Renal pelvis (tissue), 12 donors: ENCODE measurements at places on chromosomes 1 and 21.

DNA sequence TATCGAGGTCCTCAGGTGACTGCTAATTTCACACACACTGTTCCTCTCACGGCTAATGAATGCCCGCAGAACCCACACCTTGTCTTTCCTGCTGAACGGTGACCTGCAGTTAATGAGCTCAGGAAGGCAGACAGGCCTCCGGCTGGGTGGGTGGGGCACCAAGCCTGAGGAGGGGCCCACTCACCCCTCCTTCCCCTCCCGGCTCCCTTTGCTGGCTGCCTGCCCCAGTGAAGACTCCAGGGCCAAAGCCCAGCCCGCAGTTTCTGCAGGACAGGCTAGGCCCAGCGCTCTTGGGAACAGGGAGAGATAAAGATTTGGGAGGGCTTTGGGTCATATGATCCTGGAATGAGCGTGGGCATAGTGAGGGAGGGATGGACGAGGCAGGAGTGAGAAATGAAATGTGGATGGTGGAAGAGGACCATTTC is 26.4 kb downstream of the FOXO6 start:
- peak; percentile 91 for DNase-seq

DNA sequence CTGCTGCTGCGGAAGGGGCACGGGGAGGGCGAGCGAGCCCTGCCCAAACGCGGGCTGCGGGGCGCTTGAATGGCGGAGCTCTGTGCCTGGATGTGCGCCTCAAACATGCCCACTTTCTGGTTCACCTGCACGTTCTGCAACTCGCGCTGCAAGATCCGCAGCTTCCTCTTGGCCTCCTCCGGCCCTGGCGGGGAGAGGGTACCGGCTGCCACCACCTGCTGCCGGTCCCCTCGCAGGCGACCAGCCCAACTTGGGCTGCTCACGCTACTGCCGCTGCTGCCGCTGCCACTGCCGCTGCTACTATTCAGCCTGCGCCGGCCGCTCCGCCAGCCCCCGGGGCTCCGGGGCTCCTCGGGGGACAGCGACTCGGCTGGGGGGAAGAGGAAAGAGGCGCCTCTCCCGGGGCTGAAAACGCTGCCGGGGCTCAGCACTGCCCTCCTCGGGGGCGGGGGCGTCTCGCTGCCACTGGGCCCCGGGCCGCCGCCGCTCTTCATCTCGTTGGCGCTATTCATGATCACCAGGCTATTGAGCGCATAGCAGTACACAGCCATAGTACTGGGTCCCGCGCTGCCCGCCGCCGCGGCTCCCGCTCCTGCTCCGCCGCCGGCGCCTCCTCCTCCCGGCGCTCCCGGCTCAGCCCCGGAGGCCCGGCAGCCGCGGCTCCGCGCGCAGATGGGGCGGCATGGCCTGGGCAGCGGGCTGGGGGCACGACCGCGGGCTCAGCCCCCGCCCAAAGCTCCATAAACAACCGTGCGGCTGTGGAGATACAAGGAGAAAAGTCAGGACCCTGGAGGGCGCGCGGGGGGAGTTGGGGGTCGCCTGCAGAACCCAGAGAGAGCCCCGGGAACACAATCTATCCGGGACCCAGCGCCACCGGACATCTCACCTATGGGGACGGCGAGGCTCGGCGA is 1.9 kb downstream of the ITPKB start:
- DNase-seq: no peak

DNA sequence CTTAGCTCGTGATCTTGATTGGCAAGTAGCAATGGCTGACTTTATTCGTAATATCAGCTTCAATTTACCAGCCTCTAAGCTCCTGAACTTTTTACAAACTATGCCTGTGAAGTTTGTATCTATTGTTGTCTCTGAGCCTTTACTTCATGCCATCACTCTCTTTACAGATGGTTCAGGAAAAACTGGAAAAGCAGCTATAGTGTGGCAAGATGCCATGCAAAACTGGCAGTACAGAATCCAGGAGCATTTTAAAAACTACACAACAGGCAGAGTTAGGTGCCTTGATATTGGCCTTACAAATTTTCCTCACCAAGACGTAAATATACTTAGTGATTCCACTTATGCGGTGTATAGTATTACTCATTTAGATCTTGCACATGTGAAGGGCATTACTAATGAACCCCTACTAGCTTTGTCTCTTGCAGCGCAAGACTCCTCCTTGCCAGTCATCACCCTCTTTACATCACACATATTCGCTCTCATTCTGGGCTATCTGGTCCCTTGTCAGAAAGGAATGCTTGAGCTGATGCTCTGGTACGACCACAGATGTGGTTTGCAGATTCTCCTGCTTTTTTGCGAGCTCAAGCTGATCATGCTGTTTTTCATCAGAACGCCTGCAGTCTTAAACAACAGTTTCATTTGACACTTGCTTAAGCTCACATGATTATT is 36.3 kb downstream of the CLCA1 start:
- DNase-seq: no peak

DNA sequence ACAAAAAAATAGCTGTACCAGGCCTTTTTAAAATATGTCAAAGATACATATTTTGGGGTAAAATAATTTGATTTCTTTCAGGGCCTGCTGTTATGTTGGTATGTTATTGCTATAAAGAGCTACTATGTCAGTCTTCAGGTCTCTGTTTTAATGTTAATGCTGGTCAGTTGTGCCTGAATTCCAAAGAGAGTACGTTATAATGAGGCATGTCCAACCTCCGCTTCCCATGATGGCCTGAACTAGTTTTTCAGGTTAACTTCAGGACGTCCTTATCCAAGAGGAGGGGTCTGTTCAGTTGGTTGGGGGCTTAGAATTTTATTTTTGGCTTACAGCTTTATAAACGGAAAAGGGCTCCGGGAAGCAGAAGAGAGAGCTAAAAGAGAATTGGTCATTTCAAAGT is 34.9 kb upstream of the LYPD8 start:
- no peak for DNase-seq

DNA sequence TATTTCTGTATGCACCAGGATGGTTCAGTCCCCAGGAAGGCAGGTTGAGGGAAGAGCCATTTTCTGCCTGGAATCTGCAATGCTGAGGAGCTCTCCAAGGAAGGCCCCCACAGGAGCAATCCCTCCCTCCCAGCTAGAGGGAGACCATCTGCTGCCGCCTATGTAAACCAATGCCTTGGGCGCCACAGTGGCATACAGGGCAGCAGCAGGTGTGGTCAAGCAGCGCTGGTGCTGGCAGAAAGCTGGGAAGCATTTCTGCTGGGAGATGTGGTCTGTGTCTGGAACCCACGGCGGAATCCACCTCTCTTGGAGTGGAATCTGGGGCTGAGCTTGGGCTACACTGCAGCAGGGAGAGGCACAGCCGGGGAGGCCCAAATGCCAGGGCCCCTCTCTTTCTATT is 283.3 kb downstream of the RRAGC start:
- DNase-seq: no peak

GRCh38 chr1:209045331-209046057 is 538.0 kb upstream of the CAMK1G start:
- no peak for DNase-seq

GRCh38 chr1:10519016-10519417 is 44.3 kb downstream of the PEX14 start:
- no peak for DNase-seq

- DNase-seq: peak; percentile 21
Measured at GRCh38 chr1:169146576-169147214, 40.2 kb downstream of the ATP1B1 start.

GRCh38 chr21:38178653-38179470 is 77.9 kb upstream of the KCNJ15 start:
- no peak for DNase-seq

DNA sequence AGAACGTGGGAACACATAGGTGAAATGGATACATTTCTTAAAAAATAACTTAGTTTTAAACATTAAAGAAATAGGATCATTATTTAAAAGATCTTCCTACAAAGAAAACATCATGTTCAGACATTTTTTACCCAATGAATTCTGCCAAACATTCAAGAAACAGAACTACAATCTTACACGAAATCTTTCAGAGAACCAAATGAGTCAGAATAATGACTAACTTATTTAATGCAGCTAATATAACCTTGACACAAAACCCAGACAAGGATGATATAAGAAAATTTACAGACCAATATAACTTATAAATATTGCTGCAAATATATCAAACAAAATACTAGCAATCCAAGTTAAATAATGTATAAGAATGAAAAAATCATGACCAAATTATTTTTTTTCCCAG is 220.1 kb upstream of the KCNK2 start:
- no peak for DNase-seq

DNA sequence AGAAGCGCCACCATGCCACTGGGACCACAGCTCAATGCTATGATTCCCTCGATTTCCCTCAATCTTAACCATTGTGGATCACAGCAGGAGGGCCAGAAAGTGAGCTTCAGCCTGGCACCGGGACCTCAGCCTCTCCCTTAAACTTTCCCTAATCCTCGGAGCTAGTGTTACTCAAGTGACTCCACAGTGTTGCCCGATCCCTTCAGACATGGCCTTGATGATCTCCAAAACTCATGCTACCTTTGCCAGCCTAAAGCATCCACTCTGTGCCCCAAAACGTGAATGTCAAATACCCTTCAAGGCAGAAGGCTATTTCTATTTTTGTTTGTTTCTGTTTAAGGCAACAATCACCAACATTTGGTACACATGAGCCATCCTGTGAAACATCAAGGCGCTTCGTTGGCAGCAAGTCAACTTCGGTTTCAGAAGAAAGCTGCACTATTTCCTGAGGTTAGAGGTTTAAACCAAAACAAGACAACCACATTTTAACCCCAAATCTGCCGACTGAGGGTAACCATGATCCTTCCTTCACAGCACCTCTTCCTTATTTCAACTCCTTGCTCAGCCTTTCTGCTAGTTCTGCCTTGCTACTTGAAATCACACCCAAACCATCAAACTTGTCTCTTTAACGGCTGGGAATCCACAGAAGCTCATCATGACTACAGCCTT is 94.4 kb upstream of the KRTAP19-8 start:
- DNase-seq: no peak

DNA sequence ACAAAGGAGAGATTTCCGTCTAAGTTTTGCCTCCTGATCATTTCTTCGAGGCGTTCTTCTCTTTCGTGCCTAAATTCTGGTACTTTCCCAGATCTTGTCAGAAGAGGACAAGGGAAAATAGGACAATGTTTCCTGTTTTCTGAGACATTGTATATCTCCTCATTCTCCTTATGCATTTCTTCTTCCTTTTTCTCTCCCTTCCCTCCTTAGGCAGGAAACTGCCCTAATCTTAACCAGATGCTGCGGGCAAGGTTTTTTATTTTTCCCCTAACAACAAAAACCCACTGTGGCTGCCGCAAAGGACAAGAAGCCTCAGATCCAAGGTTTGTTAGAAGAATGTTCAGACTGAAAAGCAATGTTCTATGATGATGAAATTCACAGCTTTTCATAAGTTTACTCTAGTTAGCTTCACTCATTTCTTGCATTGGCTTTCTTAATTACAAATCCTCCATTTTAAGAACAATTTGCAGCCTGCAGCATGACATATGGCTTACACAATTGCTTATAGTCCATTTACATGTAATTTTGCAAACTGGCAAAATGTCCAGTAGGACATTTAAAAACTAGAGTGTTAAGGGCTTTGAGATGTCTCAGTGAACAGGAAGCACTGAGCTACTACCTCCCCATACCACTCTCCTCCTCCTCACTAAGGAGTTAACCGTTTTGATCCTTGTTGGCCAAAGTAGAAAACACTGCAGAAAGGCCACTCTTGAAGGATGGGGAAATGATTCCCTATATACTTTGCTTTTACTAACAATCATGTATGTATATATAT is 624 bp downstream of the CTSK start:
- DNase-seq: no peak

- no peak for DNase-seq
Measured at GRCh38 chr21:36913247-36914169, 53.0 kb downstream of the HLCS start.

DNA sequence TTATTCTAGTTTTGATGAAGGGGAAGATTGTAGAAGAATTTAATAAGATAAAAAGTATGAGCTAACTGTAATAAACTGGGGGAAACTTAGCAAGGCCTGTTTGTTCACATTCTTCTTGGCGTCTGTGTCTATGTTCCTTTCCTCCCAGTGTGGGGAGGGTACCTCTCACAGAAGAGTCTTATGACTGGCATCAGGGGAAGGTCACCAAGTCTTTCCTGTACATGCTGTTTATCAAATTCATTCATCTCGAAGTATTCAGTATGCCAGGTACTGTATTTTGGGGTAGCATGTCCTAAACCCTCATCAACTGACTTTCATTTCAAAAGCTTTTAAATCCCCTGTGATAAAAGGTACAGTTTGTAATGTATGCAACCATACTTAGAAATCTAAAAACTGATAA is 78.4 kb downstream of the HS2ST1 start:
- no peak for DNase-seq

DNA sequence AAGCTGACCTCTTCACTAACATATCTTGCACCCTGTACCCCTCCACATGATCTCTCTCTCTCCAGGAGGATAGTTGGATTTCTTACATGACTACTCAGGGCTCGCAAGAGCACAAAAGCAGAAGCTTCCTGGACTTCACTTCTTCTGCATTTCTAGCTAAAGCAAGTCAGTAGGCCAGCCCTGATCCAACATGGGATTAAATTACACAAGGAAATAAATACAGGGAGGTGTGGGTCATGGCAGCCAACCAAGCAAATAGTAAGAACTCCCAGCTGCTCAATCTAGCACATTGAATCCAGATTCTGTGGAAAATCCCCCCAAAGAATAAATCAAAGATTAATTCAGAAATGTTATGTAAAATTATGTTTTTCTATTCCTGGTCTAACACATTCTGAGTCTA is 33.3 kb downstream of the KLHDC7A start:
- peak; percentile 34 for DNase-seq

DNA sequence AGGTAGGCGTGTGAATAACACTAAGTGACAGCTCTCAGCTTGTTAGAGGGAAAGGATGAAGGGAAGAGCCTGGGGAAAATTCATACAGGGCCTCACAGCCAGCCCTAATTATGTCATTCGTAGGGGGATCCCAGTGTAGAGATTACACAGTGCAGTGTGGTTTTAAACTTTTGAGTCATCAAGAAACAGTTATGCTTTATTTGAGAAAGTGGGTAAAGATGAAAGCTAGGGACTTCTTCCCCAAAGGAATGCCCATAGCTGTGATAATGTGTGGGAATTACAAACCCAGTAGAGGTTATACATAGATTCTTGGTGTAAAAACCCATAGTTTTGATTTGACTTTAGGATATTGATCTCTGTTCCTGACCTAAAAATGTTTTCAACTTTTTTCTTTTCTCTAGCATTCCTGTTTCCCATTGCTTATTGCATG is 1.9 kb downstream of the TTF2 start:
- DNase-seq: no peak

DNA sequence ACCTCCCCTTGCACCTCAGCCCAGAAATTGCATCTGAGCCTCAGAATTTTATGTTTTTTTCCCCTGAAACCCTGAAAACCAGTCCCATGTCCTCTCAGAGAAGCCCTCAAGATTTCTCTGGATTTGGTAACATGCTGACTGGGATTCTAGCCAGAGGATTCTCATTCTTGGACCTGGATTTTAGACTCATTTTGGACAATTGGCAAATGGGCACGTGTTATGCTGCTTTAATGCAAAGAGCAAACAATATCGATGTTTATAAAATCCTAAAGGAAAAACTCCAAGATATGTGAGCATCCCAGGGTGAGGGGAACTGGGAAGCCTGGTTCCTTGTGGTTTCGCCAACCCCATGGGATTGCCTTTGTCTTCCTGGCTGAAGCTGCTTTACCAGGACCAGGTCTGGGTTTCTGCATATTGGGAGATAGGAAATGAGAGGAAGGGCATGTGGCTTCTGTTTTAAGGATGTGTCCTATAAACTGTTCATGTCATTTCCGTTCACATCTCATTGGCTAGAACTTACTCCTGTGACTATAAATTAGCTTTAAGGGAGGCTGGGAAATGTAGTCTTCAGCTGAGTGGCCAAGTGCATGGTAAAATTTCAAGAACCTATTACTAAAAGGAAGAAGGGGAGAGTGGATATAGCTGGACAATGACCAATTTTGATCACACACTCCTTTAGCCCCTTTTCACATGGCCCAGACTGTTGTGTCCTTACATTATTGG is 27.2 kb upstream of the BCL10 start:
- DNase-seq: no peak
